ENCODE measurements at places on chromosomes 11 and 22.

- no peak for DNase-seq
Observed at GRCh38 chr11:46690702-46691101, 9.7 kb downstream of the ARHGAP1 start.

DNA sequence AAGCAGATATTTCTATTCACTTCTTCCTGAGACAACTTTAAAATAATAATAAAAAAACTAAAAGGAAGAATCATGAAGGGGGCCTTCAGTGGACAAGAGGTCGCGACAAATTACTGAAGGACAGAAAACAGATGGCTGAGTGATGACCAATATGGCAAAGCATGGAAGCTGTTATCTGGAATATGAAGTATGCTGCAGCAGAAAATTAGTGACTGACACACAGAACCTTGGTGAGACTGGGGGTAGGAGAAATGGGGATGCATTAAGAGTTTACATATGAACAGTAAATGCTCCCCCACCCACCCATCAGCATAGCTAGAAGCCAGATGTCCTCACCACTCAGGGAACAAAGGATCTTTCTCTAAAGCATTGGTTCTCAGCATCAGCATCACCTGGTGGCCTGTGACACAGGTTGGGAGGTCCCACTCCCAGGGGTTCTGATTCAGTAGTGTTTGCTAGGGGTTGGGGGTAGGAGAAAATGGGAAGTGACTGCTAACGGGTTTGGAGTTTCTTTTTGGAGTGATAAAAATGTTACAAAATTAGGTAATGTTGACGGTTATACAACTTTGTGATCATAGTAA, 59.7 kb downstream of the NARS2 start:
- DNase-seq: no peak

- no peak for DNase-seq
Observed at GRCh38 chr11:63179432-63180041, 35.5 kb upstream of the SLC22A24 start.

- no peak for DNase-seq
Observed at GRCh38 chr11:61914471-61915171, 2.7 kb downstream of the RAB3IL1 start.

DNA sequence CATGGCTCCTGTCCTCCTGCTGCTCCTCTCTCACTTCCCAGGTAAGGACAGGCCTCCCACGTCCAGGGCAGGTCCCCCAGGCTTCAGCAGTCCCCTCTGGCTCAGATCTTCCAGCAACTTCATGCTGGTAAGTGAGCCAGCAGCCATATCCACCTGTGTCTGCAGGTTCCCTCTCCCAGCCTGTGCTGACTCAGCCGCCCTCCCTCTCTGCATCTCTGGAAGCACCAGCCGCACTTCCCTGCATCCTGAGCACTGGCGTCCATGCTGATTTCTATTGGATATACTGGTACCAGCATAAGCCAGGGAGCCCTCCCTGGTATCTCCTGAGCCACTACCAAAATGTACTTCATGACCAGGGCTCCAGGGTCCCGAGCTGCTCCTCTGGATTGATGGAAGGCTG, 19.0 kb downstream of the RFPL3 start:
- DNase-seq: no peak

DNA sequence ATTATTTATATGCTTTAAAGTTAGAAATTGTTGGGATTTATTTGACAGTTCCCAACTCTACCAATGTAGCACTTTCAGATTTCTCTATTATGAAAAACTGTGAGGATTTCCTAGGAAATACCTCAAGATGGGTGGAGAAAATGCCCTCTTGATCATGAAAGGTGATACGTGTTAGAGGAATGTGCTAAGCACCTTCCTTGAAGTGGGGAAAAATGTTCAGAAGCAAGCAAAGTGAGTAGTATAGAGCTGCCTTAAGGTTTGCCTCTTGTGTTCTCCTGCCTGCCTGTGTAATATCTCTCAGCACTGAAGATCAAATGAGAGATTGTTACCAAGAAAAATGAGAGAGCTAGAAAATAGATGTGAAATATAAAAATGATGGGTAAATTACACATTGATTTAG, 58.2 kb downstream of the YAP1 start:
- DNase-seq: no peak

GRCh38 chr11:70717936-70718595, 319.7 kb downstream of the CTTN start:
- DNase-seq: no peak

DNA sequence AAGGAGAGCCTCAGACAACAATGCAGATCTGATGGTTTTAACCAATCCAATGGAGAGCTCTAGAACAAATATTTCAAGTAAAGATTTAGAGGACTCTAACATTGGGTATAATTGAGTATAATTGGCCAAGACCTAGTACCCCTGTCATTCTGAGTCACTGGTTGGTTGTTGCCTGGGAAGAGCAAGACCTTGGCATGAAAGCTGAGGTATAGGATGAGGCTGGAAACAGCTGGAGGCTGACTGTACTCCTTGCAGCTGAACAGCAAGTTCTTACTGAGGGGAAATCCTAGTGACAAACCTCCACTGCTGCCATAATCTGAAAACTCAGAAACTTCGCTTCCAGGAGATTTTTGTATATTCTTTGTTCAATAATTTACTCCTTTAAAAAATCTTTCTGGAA, 54.3 kb upstream of the MUC15 start:
- DNase-seq: no peak

DNA sequence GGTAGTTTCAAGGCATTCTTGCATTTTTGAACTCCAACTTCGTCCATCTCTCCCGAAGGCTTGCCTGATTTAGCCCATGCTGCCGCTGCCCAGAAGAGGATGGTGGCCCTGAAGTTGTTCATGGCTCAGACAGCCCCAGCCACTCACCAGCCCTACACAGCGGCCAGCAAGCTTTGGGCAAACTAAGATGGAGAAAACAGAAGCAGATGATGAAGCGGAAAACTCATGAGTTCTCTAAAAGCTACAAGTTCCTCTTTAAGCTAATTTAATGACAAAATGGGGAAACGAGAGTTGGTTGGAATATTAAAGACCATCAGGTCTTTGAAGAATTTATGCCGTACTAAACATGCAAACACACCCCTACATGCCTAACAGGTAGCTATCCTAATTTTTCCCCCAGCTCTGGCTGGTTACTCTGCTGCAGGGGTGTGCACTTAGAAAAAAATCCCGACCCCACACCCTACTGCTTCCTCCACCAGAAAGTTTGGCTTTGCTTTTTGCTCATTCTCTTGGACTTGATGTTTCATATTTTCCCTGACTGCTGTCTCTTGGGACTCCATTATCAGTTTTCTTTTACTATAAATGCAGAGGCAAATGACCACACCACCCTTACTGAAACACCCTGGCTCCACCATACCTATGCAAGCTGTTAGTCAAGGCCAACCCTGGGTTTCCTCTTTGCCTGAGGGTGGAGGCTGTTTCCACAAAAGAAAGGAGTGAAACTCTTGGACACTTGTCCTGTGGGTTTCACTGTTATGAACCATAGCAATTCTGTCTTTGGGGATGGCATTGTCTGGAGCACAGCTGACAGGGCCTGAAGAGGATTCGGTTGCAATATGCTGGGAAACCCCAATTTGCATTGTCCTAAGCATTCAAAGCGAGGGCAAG, at the start of gene MPEG1:
MPEG1 (minus strand) TSS at position 184 of the 888 bp plus-strand sequence; CDS start at position 122, 62 bp downstream.
- DNase-seq: no peak

DNA sequence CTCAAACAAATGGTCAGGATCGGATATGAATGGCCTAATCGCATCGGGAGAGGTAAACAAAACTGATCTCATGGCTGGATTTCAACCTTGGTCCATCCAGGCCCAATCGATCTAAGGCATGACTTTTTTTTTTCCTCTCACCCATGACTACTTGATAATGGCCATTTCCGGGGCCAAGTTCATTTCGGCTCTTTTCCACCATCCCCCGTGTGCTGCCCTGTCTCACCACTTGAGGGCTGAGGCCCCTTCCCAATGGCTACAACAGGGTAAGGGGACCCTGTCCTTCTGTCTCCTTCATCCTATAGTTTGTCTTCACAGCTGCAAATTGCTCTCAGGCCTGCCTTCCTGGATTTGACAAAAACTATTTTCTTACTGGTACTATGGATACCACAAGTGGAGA, 26.7 kb downstream of the GRAP2 start:
- no peak for DNase-seq

GRCh38 chr22:35733791-35734516, 16.3 kb downstream of the APOL5 start:
- DNase-seq: no peak

DNA sequence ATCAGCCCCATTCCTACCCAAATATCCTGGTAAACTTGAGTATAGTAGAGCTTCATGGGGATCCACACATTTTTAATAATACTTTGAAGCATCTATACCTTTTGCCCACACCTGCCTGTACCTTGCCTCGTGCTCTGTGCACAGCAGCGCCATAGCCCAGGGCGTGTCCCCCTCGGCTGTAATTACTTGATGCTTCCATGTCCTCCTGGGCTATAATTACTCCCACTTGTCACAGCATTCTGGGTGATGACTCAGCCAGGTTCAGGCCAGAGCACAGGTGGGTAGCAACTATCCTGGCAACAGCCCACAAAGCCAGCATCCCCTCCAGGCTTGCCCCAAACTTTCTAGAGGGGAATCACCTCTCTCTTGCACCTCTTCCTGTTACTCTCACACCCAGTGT, 23.7 kb upstream of the SLC36A4 start:
- DNase-seq: no peak

- no peak for DNase-seq
Observed at GRCh38 chr11:46513934-46514342, 79.9 kb downstream of the AMBRA1 start.

DNA sequence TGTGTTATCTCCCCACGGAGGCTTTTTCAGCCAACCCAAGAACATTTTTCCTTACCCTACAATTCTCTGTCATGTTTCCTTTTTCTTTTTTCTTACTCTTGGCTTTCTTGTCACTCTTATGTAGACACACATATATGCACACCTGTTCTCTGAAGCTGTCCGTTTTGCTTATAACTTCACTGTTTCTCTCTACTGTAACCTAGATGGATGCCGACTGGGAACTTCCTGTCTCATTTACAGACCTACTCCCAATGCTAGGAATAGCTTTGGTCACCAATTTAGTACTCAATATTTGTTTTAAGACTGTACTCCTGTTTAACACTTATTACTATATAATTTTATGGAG, 9.9 kb upstream of the CASP12 start:
- DNase-seq: no peak

- DNase-seq: no peak
Observed at GRCh38 chr22:22397292-22397870, 111.2 kb downstream of the ZNF280B start.

DNA sequence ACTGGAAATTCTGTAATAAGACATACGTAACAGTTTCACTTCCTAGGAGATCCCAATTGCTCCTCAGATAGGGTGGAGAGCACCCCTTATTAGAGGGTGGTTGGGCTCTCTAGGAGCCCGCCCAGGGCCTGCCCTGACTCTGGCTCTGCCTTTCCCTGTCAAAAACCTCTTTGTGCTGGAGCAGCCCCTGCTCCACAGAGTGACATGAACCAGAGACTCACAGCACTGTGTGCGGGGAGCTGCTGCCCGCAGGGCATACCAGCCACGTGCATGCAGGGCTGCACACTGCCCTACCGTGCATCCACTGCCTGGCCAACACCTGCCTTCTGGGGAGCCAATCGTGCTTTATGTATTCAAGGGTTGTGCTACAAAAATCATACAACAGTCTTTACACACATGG, 24.3 kb downstream of the KCNQ1OT1 start:
- DNase-seq: no peak

- DNase-seq: no peak
Observed at GRCh38 chr22:49853981-49854831, 562 bp downstream of the ZBED4 start.
